ENCODE measurements at places on chromosomes 1 and 21. TPM values are rescaled to one million over a fixed set of nuclear protein-coding genes. Genes with fewer than 3 reads are reported as not detected.

Gene FTCD
- 0.40 TPM for total RNA-seq

Gene PADI4
- 0.08 TPM for total RNA-seq

DNA sequence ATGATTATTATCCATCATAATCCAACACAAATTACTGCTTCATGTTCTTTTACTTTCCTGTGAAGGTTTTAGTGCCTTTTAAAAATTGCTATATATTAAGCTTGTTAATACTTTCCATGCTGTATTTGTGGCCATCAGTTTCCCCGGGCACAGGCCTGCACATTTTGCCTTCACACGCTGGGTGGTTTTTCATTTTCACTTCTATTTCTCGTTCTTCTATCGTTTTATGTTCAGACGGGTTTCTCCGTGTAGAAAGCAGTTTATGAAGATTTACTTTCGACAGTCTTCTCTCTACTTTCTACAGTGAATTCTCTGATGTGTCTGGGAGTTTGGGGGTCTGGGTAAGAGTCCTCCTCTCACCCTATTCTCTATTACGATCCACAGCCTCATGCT is 9.5 kb downstream of the RUNX3 start:
- DNase-seq: no peak

- DNase-seq: no peak
These were observed 48.6 kb downstream of the ACOT7 start for GRCh38 chr1:6345009-6345408.

DNA sequence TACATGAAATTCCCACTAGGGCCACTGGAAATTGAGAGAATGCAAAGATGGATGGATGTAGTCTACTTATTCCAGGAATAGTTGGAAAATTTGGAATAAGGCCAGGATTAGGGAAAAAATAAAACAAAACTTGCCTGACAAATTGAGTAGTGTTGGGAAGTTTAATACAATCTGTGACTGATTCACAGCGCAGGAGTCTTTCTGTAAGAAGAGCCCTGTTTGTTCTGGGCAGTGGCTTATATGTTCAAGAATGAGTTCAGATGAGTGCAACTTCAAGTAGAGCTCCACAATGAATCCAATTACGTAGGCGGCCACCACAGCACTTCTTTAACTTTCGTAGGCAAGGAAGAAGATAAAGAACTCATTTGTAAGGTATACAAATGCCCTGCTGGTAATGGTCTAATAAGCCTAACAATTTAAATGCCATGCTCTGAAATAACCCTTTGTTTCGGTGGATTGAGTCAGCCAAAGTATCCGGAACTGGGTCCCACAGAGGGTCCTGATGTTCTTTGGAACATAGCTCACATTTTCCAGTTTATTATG is 47.1 kb upstream of the KCNE1 start:
- DNase-seq: no peak

GRCh38 chr1:78236716-78237115 is 190.9 kb downstream of the GIPC2 start:
- DNase-seq: no peak

- no peak for DNase-seq
These were observed 9.6 kb downstream of the PTPRU start for GRCh38 chr1:29245876-29246275.
